ENCODE measurements at places on chromosomes 2 and 18.

DNA sequence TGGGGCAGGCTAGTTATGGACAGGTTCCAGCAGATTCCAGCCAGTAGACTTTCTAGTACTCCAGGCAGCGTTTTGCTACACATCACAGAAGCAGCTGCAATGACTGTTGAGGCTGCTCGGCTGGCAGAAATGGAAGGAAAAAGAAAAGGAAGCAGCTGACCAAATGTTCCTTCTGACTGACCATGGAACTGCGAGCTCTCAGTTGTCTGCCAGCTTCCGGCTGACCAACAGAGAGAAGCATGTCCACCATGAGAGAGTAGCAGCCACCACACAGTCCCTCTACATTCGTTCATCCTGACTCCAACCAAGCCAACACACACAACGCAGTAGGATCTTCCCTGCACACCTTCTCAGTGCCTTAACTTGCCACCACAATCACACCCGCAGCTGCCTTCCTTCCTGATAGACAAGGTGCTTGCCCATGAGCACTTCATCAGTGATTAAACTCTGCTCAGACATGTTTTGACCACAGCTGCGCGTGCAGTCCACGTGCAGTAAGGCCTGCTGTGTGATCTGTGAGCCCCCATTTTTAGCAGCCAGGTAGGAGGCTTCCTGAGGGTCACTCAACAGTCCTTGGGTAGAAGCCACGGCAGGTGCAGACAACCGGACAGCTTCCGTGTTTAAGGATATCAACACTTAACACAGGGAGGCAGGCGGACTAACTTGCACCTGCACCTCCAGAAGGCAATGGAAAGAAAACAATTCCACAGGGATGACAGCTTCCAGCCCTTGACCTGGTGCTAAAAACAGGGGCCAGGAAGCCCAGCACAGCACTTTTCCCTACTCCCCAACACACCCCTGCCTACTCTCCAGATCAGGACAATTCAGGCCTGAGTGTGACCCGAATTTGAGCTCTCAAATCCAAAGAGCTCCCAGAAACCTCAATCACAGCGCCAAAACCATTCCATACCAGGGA is 996 bp downstream of the TGFBRAP1 start:
- no peak for DNase-seq

DNA sequence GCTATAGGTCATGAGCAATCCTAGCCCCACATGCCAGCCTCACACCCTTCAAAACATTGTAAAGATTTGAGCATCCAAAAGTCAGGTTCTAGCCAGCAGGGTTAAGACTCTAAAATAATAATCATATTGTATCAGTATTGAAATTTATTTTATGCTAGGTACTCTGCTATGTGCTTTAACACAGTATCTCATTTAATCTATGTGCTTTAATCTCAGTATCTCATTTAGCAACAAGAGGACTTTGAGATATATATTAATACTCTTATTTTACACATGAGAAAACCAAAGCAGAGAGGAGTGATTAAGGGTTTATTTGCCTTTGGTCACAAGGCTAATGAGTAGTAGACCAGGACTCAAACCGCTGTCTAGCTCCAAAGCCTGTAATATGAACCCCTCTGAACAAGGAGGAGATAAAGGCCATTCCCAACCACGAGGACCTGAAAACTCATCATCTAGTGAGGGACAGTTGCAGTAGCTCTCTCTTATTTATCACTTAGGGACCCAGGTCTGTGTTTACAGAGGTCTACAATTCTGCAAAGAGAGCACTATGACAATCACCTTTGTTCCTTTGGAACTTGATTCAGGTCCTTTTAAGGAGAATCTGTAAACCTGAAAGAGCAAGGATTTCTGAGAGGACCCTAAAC is 116.5 kb upstream of the SERTAD2 start:
- DNase-seq: no peak

DNA sequence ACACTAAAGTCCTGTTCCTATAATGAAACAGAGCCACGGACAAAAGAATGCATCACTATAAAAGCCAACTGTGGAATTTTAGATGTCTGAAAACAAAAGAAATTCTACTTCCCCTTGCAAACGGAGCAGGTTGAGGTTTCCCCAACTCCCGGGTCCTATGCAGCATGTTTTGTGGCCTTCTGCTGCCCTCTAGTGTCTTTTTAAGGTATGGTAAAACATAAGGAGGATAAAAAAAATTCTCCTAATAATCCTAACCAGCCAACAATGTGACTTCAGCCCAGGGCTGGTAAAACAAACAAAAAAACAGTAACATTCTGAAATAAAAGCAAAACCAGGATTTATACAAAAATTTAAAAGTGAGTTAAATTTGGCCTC is 539.5 kb downstream of the NRXN1 start:
- DNase-seq: peak; percentile 52

GRCh38 chr2:110143982-110144381 is 28.4 kb upstream of the MALL start:
- no peak for DNase-seq

DNA sequence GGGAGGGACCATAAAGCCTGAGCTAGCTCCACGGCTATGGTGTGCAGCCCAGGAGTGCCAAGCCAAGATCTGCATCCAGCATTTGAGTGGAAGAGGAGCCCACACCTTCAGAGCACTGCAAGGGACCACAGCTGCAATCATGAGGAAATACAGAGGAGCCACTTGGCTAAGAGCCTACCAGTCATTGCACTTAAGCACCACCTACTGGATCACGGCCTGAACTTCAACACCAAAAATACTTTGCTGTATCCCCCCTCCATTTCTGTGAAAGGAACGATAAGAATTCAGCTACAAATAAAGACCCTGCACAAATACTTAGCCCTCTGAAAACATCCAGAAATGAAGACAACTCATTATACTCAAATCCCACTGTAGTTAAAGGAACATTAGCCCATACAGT is 545.3 kb downstream of the TSN start:
- DNase-seq: no peak

GRCh38 chr2:178397002-178397605 is 53.9 kb downstream of the PRKRA start:
- peak; percentile 49 for DNase-seq

- DNase-seq: peak; percentile 32
These were observed 59.6 kb downstream of the SP110 start for GRCh38 chr2:230160112-230160660.

- peak; percentile 75 for DNase-seq
These were observed 115.6 kb upstream of the RMDN2 start for GRCh38 chr2:37809525-37809924.

- DNase-seq: no peak
These were observed 261.4 kb upstream of the KCNJ3 start for GRCh38 chr2:154437104-154437503.

GRCh38 chr2:27831279-27832050 is 58.7 kb downstream of the RBKS start:
- DNase-seq: peak; percentile 23

DNA sequence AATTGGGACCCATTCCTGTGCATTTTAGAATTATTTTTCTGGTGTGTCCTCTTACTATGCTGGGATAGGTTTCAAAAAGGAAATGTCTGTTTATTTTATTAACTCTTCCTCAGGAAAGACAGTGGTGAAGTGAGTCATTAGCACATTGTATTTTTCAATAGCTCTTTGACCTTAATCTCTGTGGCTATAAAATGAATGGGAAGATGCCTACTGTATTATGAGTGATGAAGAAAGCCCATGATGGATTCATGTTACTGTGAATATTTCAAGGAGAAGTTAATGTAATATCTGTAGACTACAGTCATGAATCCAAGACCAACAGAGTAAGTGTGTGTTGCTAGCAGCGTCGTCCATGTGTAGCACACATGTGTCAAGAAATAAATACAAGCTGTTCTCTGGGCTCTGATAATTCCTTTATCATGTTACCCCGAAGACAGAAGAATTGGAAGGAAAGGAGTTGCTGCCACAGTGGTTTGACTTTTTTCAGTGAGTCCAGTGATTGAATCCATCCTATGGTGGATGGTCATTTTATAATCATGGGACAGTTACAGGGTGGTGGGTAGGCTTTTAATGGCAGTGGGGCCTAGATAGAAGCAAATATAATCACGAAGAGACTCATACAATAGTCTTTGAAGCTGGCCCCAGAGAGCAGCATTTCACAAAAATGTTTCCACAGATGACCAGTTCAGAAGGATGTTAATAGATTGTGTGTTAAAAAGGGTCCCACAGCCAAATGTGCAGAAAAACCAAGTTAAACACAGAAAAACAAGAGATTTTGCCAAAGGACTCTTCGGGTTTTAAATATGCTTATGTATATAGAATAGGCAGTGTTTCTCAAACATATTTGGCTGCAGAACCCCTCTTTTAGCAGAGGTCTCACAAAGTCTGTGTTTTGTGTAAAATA is 239.7 kb upstream of the RASGRP3 start:
- peak; percentile 78 for DNase-seq

- DNase-seq: no peak
These were observed 373.3 kb upstream of the RAB12 start for GRCh38 chr18:8235894-8236293.

GRCh38 chr2:88128654-88129312 is 921 bp upstream of the FABP1 start:
- DNase-seq: no peak

- DNase-seq: no peak
These were observed 35.4 kb downstream of the STAT4 start for GRCh38 chr2:191115391-191115790.

DNA sequence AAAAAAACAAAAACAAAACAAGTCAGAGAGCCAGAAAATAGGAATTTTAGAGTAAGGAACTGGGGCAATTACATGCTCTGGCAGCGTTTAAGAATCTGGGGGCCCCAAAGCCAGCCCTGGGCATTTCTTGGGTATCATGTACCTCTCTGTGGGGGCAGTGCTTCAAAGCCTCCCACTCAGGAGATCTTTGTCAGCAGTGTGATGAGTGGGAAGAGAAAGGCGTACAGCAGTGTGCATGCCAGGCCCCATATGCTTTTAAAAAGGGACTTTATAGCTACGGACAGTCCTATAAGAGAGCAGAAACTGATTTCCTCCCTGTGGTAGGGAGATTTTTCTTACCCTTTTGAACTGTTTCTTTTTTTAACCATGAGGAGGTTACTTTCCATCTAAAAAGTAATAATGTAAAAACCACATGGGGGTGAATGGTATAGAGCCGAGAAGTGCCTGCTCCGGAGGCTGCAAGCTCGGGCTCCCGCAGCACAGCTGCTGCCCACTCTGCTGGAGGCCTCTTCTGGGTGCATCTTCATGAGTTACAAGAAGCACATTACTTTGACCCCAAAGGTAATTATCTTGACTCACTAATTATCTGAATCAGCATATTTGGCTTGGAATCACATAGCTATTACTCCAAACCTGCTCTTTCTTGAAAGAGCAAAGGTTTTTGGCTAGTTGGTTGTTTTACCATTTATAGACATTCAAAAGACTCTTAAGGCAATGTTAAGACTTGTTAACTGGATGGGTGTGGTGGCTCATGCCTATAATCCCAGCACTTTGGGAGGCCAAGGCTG is 46.4 kb downstream of the PROC start:
- no peak for DNase-seq

DNA sequence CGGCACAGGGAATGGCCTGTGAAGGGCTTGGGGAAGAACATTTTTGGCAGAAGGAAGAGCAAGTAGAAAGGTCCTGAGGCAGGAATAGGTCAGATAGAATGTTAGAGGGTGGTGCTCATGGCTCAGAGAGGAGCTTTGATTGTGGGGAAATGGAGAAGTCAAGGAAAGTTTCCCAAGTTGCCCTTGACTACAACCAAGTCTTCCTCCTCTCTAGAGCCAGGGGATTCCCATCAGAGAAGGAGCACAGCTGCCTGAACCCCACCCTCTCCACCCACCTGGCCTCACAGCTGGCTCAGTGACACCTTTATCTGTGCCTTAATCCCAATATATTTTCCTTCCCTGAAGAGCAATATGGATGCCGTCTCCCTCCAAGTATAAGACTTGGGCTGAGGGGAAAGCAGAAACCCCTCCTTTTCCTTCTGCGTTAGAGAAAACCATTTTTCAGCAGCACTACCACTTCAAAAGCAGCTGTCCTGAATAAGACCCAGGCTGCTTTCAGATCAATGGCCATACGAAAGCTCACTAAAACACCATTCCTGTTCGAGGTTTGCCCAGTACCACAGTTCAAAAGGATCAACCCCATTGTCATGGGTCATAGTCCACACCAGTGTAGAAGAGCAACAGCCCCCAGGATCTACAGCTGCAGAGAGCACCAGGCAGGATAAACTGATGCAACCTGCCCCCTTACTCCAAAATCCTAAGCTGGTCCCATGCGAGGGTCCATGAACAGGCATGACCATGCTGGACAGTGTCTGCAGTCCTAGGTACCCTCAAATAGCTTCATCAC is 199.6 kb downstream of the AFF3 start:
- DNase-seq: no peak

- no peak for DNase-seq
These were observed 116.1 kb downstream of the CYP26B1 start for GRCh38 chr2:72031346-72032110.

DNA sequence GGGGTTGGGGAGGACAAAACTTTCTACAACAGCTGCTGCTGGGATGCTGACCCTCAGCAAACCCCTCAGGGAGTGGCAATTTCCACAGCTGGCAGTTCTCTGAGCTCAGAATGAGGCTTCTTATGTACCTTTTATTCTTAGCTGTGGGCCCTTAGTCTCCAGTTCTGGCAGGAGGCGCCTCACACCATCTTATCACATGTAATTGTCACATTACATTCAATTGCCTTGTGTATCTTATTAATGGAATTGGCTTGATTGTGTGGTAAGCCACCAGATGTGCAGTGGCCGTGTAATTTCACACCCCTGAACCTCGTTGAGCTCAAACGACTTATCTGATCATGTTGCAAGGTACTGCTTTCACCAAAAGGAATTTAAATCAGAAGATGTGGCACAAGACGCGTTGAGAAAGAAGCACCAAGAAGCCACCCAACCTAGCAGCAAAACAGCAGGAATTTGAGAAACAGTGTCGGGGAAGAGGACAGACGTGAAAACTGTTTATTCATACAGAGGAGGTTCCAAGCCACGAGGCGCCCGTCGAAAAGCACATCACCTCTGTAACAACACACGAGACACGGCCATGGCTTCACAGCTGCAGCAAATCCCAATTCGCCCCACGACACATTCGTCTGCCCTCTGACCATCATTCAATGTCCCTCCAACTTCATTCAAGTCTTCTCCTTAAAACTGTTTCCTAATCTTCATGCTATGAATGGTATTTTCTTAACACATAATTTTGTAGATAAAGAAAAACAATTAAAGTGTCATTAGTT is 53.6 kb upstream of the LPIN2 start:
- DNase-seq: no peak

- no peak for DNase-seq
These were observed 6.7 kb upstream of the SCYGR1 start for GRCh38 chr2:227394401-227394800.

DNA sequence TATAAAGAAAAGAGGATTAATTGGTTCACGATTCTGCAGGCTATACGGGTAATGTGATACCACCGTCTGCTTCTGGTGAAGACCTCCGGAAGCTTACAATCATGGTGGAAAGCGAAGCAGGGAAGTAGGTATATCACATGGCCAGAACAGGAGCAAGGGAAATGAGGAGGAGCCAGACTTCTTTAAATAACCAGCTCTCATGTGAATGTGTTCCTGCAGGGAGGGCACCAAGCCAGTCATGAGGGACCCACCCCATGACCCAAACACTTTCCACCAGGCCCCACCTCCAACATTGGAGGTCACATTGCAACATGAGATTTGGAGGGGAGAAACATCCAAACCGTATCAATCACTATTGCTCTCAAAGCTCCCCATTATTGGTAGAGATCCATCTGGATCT is 61.8 kb downstream of the EFEMP1 start:
- DNase-seq: no peak

- DNase-seq: no peak
These were observed 40.9 kb downstream of the HS1BP3 start for GRCh38 chr2:20609995-20610357.

Data from fibroblast of upper back skin (primary cell).